Stimulated activated CD4-positive, alpha-beta T cell treated with anti-CD3 and anti-CD28 coated beads, TNF-alpha, amount 100 ng/mL, for 24 hours (primary cell): ENCODE measurements at places on chromosomes 13 and 19.

DNA sequence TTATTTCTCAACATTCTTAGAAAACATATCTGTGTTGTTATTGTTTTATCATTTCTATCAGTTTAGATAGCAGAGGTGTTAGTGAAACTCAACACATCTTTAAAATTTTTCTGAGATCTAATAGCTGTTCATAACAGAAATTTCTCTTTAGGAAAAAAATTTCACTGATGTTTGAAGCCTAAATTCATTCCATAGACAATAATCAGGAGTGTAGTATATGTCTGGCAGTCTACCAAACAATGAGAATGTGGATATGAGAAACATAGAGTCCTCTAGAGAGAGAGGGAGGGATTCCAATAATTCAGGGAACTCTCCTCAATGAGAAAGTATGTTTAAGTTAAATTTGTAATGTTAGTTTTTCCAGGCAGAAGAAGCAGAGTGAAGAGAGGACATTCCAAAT lies 118.2 kb upstream of the EDNRB start:
- no peak for DNase-seq

GRCh38 chr19:18519962-18520847 lies 1.7 kb downstream of the ELL start:
- no peak for DNase-seq

DNA sequence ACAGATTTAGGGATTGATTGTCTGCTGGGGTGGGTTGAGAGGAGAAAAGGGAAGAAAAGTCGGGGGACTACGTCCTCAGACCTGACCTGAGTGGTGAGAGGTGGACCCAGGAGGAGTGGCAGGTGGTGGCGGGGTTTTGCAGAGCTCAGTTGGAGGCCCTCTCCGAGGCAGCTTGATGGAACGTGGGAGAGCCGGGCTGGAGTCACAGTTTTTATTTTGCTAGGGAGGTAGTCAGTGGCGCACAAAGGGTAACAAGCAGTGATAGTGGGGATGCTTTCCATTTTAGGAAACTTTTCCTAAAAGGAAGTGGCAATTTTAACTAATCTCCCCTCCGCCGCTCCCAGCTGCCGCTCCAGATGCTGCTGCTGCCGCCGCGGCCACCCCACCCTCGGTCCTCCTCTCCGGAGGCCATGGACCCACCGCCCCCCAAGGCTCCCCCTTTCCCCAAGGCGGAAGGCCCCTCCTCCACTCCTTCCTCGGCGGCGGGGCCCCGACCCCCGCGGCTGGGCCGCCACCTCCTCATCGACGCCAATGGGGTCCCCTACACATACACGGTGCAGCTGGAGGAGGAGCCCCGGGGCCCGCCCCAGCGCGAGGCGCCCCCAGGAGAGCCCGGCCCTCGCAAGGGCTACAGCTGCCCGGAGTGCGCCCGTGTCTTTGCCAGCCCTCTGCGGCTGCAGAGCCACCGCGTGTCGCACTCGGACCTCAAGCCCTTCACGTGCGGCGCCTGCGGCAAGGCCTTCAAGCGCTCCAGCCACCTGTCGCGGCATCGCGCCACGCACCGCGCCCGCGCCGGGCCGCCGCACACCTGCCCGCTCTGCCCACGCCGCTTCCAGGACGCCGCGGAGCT lies 1.1 kb upstream of the ZNF581 start:
- DNase-seq: no peak

GRCh38 chr13:80921971-80922370 lies 581.0 kb upstream of the SPRY2 start:
- no peak for DNase-seq

- no peak for DNase-seq
Measured at GRCh38 chr13:33367171-33367895, 81.8 kb upstream of the STARD13 start.

DNA sequence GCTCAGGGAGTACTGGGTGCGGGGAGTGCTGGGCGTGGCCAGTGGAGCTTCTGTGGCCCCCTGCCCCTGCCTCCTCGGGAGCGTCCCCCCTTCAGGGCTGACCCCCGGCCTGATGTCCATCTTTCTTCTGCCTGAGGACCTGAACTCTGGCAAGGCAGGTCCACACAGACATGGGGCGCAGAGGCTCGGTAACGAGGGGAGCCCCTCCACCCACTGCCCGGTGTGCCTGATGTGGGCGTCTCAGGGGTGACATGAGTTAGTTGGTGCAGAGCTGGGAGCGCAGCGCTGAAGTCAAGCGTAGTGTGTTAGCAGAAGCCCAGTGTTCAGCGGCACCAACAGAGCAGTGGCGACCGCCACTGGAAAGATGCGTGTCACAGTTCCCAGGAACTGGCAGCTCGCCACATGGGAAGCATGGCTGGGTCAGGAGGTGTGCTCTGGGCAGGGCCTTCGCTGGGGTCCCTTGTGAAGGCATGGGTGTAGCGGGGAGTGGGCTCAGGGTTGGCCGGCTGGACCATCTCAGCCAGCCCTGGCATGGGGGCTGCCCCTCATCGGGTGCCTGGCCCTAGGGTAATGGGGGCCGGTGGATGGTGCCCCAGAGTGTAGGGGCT lies 11.5 kb downstream of the THOP1 start:
- DNase-seq: no peak
